CD4-positive, alpha-beta T cell treated with Interleukin-17A for 1 hour (primary cell): ENCODE measurements at places on chromosomes 4 and X.

GRCh38 chrX:16587836-16588235, 62.1 kb upstream of the S100G start:
- DNase-seq = no peak

- DNase-seq = no peak
These were observed 59.3 kb upstream of the HS3ST1 start for GRCh38 chr4:11487868-11488544.

DNA sequence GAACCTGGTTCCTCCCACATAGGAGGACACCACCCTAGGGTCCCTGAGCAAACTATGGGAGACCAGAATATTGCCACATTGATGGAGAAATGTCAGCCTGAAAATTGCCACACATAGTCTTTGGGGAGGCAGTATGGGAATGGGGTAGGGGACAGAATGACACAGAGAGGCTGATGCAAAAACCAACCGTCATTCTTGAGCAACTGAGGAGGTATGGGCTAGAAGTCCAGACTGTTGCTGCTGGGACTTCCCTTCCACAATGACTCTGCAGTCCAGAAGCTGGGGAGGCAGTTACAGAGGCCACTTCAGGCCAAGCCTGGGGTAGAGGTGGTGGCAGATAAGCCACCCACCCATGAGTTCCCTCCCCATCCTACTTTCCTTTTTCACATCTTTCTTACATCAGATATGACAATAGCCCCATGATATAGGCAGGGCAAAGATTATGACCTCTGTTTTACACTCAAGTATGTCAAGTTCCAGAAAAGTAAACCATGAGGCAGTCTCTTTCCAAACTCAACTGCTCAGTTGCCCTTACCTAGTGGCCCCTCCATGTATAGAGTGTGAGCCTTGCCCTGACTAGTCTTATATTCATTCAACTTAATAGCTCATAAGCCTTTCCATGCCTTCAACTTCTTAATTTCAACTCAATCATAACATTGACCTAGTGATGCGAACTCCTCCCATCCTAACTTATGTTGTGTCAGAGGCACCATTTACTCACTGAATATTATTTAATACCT, 41.7 kb downstream of the VSIG4 start:
- no peak for DNase-seq

- DNase-seq = no peak
These were observed 24.8 kb downstream of the SLC2A9 start for GRCh38 chr4:9996319-9997110.

- no peak for DNase-seq
These were observed 44.3 kb upstream of the ARHGAP24 start for GRCh38 chr4:85430697-85431096.

GRCh38 chr4:180717451-180718033, 1525.7 kb upstream of the TENM3 start:
- no peak for DNase-seq

DNA sequence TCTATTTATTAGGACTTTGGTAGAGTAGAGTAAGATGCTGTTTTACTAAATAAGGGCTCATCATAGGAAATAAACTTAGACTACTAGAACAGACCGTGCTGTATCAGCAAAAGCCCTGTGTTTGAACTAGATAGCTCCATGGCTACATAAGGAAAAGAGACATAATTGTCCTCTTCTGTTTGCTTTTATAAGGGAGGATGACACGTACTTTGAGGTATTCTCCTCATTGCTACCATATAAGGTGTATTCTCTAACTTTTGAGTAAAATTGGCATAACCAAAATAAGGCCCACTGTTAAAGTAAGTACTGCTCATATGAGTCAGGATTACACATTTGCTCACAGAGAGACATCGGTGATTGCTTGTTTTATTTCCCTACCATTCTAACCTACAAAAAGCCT, 64.3 kb downstream of the PDLIM5 start:
- DNase-seq = no peak
